ENCODE measurements at places on chromosomes 2 and 18. TPM values are rescaled to one million over a fixed set of nuclear protein-coding genes. Genes with fewer than 3 reads are reported as not detected.

Gene RFTN2
- polyA plus RNA-seq = 0.05 TPM

Gene SATB2
- polyA plus RNA-seq = not detected

Gene CCDC102B
- 4.2 TPM for polyA plus RNA-seq

Gene RAB17
- polyA plus RNA-seq = not detected

Gene GKN2
- polyA plus RNA-seq = not detected

Gene ATP8B1
- 0.19 TPM for polyA plus RNA-seq

Gene CRACDL
- 0.12 TPM for polyA plus RNA-seq

Gene TUBB6
- polyA plus RNA-seq = 160 TPM

Gene ESPNL
- polyA plus RNA-seq = 0.05 TPM

Gene WDR35
- polyA plus RNA-seq = 4.8 TPM

Gene KCNK3
- polyA plus RNA-seq = not detected

Gene ERFE
- not detected for polyA plus RNA-seq

Gene ERCC3
- 54.8 TPM for polyA plus RNA-seq

Gene CCDC85A
- polyA plus RNA-seq = not detected

Gene MALL
- polyA plus RNA-seq = not detected

Gene RHOB
- 0.87 TPM for polyA plus RNA-seq

Gene HRH4
- not detected for polyA plus RNA-seq

Gene RAMP1
- not detected for polyA plus RNA-seq

Gene C2orf72
- polyA plus RNA-seq = not detected

Gene CDH2
- polyA plus RNA-seq = 0.09 TPM

Gene FAM110C
- polyA plus RNA-seq = not detected

Gene CDH19
- not detected for polyA plus RNA-seq

Gene CACNB4
- polyA plus RNA-seq = 8.9 TPM

Gene MYO3B
- 1.5 TPM for polyA plus RNA-seq

Gene ITGA4
- 79.7 TPM for polyA plus RNA-seq

Gene POTEI
- not detected for polyA plus RNA-seq

Data from GM12878 (cell line).